ENCODE measurements at places on chromosomes 13 and 19.

DNA sequence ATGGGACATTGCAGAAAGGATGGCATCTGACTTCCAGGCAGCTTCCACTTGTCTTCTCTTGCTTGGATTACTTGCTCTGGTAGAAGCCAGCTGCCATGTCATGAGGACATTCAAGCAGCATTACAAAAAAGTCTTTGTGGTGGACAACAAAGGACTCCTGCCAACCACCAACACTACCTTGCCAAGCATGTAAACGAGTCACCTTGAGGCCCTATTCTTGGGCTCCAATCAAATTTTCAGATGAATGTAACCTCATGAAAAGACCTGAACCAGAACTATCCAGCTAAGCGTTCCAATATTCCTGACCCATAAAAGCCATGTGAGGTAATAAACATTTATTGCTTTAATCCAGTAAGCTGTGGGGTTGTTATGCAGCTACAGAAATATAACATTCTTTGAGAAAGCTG is 12.5 kb downstream of the PROSER1 start:
- DNase-seq = no peak

GRCh38 chr19:4113398-4114088 is 10.4 kb downstream of the MAP2K2 start:
- DNase-seq = no peak

DNA sequence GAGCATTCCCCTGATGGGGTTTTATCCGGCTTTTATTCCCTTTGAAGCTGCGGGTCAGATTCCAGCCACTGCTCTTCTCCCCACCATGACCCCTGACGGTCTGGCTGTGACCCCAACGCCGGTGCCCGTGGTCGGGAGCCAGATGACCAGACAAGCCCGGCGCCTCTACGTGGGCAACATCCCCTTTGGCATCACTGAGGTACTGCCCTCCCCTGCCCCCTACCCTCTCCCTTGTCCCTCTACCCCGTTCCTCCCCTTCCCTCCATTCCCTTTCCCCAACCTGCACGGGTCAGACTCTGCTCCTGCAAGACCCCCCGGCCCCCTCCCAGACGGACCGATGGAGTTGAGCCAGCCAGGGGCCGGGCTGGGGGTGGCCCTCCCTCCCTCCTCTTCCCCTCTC is 6.2 kb downstream of the U2AF2 start:
- DNase-seq = no peak

DNA sequence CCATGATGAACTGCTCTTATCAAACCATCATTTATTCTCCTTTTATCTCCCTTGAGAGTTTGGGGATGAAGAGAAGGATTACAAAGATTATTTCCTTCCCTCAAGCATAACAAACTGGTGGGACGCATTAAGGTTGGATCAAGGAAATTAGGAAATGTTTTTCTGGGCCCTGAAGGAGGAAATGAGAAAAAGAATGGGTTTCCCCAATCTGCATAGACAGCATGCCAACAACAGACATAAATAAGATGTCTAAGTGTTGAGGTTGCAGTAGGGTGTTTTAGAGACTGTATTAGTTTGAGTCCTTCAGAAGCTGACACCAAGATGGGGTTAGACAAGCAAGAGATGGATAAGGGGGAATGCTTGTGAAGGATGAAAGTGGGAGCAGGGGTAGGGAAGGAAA is 7.3 kb downstream of the EPSTI1 start:
- no peak for DNase-seq
